GM23248 (cell line): ENCODE measurements at places on chromosomes 4 and X. TPM values are rescaled to one million over a fixed set of nuclear protein-coding genes. Genes with fewer than 3 reads are reported as not detected.

DNA sequence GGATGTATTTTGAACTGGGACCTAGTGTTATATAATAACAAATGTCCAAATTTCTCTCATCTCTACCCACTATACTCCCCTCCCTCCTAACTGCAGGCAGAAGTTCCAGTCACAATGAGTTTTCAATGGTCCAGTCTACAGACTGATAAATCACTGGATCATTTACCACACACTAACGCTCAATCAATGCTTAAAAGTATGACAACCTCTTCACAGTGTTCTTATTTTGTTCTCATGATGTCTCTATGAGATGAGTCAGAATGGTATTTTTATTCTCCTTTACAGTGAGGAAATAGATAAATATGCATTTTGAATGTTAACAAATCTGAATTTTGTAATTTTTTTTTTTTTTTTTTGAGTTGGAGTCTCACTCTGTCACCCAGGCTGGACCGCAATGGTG, 83.7 kb upstream of the ETNPPL start:
- peak; percentile 26 for DNase-seq

GRCh38 chrX:130120746-130121504, 10.6 kb upstream of the ELF4 start:
- DNase-seq: peak; percentile 90

DNA sequence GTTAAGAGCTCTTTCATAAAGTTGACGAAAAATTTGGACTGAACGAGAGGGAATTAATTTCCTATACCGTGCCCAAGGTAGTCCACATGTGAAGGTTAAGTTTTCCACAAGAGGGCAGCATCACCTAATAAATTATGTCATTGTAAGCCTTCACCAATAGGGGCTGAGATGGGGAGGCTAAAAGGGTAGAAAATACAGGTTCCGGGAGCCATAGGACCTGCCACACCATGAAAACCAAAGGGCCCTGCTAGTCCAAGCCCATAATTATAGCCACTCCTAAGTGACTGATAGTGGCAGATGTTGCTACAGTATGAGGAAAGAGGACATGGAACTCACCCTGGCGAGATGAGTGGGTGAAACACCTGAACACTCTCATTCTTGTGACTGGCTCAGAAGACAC, 122.2 kb downstream of the SHROOM4 start:
- peak; percentile 61 for DNase-seq

- DNase-seq: no peak
Measured at GRCh38 chrX:105821471-105822121, 743 bp upstream of the NRK start.

GRCh38 chr4:63396269-63396668, 1013.0 kb downstream of the TECRL start:
- no peak for DNase-seq

DNA sequence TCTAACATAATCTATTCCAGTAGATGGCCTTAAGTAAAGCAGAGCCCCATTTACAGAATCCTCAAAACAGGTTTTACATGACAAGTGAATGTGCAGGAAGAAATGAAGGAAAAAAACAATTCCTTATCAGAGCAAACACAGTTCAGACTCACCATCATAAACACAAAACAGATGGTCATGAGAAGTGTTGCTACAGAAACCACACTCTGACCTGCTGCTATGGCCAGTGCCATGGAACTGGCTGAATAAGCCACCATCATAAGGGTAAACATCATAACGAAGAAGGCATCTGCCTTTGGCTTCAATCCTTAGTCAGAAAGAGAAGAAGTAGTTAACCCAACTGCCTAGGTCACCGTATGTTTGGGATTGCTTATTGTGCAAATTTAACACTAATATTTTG, 61.1 kb downstream of the ABCG2 start:
- peak; percentile 40 for DNase-seq

GRCh38 chrX:43016021-43016420, 238.1 kb upstream of the PPP1R2C start:
- no peak for DNase-seq

GRCh38 chr4:53267026-53267425, 98.8 kb downstream of the SCFD2 start:
- no peak for DNase-seq

DNA sequence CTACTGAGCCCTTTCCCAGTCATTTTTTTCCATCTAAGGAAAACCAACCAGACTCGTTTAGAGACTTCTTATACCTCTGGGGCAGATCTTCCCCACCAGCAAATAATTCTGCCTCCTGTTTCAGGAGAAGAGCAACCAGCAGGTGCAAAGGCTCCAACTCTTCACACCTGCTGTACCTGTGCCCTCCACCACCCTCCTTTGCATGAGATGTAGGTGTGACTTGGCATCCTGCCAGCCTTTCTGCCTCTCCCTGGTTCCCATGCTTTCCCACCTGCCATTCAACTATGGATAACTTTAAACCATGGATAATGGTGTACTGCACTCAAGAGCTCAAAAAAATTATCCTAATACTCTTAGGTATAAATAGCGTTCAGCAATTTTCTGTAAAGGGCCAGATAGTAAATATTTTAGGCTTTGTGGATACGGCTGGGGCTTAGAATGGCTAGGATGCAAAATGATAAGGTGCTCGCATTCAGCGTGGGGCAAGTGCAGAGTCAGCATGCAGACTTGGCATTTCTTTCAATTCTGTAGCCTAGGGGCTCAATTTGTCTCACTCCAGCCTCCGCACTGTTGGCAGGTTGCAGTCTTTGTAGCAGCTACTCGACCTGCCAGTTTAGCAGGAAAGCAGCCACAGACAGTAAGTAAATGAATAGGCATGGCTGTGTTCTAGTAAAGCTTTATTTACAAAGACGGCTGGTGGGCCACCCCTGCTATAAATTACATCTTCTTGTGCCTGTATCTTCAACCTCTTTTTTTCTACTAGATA, 79.8 kb downstream of the HCCS start:
- DNase-seq: no peak

GRCh38 chrX:68719181-68719903, 71.9 kb downstream of the STARD8 start:
- DNase-seq: no peak

- DNase-seq: no peak
Measured at GRCh38 chrX:136380010-136380769, 79.4 kb downstream of the ADGRG4 start.

GRCh38 chrX:6464726-6465125, 70.2 kb downstream of the VCX3A start:
- DNase-seq: no peak

GRCh38 chrX:118468122-118468521, 27.5 kb upstream of the DOCK11 start:
- no peak for DNase-seq

DNA sequence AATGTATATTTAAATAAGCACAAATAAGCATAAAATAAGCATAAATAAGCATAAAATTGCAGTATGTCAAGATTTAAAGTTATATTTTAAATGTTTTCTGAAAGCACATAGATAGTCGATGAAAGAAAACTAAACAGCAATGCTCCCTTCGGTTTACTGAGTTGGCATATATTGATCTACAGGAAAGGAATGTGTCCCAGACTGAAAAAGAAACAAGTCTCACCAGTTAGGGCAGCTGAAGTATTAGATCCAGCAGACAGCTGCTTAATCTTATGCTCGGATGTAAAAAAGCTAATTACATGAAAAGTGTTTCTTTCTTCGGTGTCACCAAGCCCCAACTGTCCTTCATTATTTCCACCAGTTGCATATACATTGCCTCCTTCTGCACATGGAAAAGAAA, 8.7 kb downstream of the RPGR start:
- DNase-seq: no peak

- DNase-seq: no peak
Measured at GRCh38 chr4:98345838-98346237, 84.7 kb downstream of the RAP1GDS1 start.

- no peak for DNase-seq
Measured at GRCh38 chr4:184111233-184111832, 106.3 kb downstream of the ENPP6 start.

GRCh38 chrX:136322064-136322463, 21.3 kb downstream of the ADGRG4 start:
- no peak for DNase-seq

DNA sequence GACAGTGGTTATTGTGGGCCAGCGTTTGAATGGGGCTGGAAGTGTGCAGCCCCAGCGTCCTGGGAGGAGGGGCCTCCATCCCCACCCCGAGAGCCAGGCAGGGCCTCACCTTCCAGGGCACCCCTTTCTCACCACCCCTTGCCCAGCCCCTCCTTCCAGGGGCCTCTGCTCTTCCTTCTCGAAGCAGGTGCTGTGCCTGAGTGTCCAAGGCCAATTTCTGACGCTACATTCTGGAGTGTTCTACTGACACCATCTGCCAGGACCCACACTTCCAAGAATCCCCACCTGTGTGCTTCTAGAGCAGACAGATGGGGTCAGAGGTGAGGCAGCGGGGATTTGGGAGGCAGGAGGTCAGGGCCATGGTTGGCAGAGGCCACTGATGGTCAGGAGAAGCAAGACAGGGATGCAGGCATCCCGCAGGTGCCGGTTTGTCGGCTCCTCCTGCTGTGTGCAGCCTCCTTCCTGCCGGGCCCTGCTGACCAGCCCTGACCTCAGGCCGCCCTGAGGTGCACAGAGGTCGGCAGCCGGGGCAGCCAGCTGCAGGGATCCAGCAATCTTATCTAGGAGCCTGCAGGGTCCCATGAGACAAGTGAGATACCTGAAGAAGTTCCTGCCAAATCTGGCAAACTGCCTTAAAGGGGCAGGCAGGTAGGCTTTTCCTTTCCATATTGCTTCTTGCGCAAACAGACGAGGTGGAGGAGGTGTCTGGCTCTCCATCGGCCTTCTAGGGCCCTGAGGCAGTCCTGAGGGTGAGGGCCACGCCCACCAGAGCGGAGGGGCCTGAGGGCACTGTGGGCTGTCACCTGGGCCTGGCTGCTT, 18.8 kb downstream of the MSANTD1 start:
- DNase-seq: no peak

The DGKK gene
- total RNA-seq: not detected in 2 replicates

The SRPX2 gene
- 36.5 and 36.7 TPM in 2 replicates for total RNA-seq

The MSN gene
- total RNA-seq: 281 and 286 TPM in 2 replicates

The TMPRSS11D gene
- total RNA-seq: not detected in 2 replicates

The PCDH7 gene
- total RNA-seq: 0.38 and 1.1 TPM in 2 replicates

The THAP9 gene
- total RNA-seq: 1.6 and 3.9 TPM in 2 replicates

The NCAPG gene
- total RNA-seq: 15.6 and 18.5 TPM in 2 replicates
